ENCODE measurements at places on chromosomes 1 and 21.

GRCh38 chr1:228723287-228723686 lies 12.0 kb upstream of the RHOU start:
- DNase-seq: no peak

DNA sequence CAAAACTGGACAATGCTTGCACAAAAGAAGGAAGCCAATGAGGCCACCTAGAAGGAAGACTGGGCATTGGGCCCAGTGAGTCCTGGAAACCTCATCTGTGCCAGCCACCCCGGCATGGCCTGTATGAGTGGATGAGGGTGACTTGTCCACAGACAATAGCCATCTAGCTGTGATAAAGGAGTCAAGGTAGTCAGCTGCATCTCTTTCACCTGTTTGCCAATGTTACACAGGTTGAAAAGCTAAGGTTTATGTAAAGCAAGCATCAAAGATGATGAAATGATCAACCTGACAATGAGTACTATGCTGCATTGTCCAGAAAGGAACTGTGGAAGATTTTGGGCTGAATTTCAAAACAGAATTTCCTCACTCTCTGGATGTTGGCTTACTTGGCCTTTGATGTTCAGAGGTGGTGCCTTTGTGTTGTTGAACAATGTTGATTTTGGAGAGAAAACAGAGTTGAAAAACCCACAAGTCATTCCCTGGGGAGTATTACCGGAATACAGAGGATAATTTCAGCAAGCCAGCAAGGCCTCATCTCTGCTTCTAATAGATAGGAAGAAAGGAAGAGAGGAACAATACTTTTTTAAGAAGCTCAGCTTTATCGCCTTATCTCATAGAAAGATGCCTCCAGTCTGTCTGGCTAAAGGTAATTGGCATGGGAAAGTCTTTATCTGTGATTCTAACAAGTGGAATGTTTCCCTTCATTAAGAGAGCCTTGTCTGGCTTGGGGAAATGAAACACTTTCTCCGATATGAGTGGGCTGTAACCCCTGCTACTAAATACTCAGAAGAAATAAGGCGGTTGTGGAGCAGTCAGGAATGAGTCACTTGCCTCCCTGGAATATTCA lies 11.4 kb upstream of the SELE start:
- DNase-seq: no peak

- DNase-seq: no peak
Observed at GRCh38 chr1:228177721-228178710, 12.4 kb downstream of the IBA57 start.

DNA sequence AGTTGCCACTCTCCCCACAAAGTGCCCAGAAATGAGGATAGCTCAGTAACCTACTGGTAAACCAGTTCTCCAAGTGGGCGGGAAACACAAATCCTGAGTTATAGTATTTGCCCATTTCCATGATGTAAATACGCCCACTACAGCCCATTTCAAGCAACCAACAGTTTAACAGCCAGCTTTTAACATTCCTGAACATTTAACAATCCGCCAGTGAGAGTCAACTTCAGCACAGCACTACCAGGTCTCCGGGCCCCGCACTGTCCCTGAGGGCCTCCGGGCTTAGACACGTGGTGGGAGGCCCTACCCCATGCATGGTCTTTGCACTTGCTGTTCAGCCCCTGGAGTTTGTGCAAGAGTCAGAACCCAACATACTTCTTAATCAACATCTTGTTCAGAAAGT lies 132.0 kb upstream of the CTTNBP2NL start:
- no peak for DNase-seq
